ENCODE measurements at places on chromosomes 13 and 19.

- peak; percentile 74 for DNase-seq
Observed at GRCh38 chr19:3557461-3558248, at the start of gene MFSD12. Gene MFSD12, minus strand, starts transcription at chr19:3557586. Its CDS starts 183 bp downstream, at chr19:3557403.

GRCh38 chr13:33351319-33351718 lies 65.8 kb upstream of the STARD13 start:
- peak; percentile 38 for DNase-seq

- no peak for DNase-seq
Observed at GRCh38 chr13:44199627-44200207, 173.9 kb upstream of the SERP2 start.

DNA sequence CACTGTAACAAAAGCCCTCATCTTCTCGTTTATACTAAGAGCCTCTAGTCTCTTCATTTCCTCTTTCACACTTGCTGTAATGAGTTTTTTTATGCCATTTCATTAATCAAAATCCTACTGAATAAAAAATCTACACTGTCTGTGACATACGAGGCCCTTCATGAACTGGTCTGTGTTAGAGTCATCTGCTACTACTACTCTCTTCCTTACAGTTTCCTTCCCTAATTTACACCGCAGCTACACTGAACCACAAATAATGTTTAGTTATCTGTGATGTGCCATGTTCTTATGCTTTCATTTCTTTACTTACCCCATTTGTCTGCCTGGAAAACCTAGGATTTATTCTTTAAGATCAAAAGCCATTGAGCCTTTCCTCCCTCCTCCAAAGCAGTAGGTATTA lies 16.0 kb downstream of the UFM1 start:
- no peak for DNase-seq

DNA sequence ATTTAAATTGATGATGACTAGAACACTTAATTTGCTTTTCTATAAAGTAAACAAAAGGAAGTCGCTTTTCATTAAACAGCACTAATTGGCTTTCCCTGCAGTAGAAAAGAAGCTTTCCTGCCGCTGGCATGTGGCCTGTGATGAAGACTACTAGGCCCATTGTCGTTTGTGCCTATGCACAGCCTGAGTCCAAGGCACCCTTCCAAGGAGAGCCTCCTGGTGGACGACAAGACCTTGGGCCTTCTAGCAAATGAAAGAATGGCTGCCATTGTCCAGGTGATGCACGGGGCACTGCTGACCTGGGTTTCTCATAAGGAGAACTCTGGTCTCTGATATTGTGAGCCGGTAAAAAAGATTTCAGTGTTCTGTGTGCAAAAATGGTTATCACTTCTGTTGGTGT lies 233.0 kb downstream of the COL4A1 start:
- DNase-seq = no peak

DNA sequence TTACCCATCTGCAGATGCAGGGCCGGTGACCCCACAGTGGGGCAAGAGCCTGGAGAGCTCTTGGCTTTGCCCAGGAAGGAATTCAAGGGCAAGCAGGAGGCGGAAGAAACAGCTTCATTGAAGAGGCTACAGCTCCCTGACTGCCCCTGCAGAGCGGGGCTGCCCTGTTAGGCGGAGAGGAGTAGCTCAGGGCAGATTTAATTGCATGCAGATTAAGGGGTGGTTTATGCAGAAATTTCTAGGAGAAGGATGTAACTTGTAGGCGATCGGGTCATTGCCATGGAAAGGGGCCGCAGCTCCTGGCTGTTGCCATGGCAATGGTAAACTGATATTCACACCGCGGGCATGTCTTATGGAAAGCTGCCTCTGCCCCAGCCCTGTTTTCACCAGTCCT lies 94.1 kb downstream of the ATP11A start:
- DNase-seq = no peak

DNA sequence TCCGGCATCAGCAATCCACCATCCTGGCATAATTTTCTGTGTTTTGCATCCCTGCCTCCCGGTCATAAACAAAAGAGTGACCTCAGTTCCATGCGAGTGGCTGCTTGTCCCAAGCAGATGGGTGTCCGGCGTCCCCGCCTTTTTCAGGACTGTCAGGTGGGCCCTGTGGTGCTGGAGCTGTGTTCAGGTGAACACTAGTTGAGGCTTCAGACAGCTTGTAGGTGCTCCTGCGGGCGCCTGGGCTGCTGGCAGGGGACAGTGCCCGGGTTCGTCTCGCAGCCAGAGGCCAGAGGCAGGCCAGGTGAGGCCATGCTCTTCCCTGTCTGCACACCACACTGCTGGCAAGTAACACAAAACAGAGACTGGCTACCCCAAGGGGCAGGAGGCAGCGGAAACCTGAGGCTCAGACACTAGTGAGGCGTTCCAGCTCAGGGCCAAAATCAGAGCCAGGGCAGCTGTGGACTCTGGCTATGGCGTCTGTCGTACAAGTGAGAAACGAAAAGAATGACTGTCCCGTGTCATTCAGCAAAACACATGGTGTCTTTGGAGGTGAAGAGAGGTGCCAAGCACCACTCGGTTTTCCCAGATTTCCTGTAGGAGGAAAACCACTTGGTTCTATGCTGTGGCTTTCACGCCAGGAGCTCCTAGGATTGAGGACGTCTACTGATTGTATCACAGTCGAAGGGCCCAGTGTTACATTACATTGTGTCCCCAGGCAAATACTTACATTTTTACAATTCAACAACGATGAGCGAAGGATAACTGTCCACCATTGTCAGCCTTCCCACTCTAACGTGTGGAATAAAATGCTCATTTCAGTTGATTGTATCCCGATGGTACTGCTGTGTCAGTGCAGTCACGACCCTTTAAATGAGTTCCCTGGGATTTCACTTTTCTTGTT lies 104.0 kb downstream of the ATP11A start:
- no peak for DNase-seq

DNA sequence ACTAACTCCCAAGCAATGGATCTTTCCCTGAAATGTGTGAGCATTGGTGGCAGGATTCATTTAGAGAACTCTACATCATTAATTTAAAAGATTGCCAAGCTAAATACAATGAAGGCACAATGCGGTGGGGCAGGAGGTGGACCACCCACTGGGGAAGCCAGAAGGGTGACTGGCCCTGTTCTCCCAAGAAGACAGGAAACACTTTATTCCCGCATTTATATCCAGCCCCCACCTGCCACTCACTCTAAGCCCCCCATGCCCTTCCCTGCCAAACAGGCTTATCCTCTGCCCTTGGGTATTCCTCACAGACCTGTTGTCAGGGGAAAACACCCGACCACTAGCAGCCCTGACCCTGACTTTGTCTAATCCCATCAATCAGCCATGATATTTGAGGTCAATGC lies 189.1 kb upstream of the UBL3 start:
- DNase-seq = no peak
